OCI-LY7 (cell line): ENCODE measurements at places on chromosomes 1 and 21. TPM values are rescaled to one million over a fixed set of nuclear protein-coding genes. Genes with fewer than 3 reads are reported as not detected.

DNA sequence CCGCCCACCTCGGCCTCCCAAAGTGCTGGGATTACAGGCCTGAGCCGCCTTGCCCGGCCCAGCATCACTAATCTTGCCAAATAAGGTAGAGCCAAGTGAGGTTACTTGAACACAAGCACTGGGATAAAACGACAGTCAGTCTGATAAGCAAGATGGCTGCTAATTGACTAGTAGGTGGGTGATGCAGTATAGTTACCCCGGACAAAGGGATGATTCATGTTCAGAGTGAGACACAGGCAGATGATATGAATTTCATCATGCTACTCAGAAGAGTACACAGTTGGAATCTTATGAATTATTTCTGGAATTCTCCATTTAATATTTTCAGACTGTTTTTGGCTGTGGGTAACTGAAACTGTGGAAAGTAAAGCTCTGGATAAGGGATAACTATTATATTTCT is 178.4 kb downstream of the USP25 start:
- DNase-seq: no peak

Gene GORAB
- 15.0 and 15.8 TPM in 2 replicates for total RNA-seq

GRCh38 chr1:185132534-185132933 is 24.2 kb downstream of the TRMT1L start:
- no peak for DNase-seq

Gene PLA2G4A
- total RNA-seq: not detected in 2 replicates

- no peak for DNase-seq
Measured at GRCh38 chr1:207659545-207660153, 14.7 kb downstream of the CR1L start.

Gene SSU72
- total RNA-seq: 141 and 149 TPM in 2 replicates

DNA sequence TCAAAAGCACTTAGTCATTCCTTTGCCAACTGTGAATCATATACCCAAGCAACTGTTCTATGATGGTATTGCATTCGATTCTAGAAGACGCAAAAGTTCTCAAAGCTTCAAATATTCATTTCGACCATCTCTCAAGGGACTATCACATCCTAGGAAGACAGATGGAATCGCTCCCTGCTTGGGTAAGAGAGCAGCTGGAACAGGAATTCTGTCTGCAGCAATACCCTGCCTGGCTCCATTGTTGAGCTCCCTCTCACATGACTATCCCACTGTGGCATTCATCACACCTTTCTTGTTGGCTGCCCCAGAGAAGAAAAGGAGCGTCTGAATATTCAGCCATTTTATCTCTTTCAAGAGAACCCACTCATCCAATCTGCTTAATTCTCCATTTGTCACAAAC is 397.7 kb downstream of the NTNG1 start:
- no peak for DNase-seq

Gene BACE2
- not detected in 2 replicates for total RNA-seq

DNA sequence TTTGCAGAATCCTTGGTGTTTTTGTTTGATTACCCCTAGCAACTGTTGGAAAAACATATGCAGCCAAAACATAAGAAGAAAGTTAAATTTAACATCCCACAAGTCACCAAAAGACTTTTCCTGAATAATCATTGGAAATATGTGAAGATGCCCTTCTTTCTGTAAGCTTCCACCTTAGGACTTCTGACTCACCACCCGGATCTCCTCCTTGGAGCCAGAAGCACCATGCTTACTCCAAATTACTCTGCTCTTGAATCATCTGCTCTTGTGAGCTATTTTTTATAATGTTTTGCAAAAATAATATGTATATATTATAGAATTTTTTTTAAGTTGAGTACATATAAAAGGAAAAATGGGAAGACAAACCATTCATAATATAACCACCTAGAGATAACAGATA is 391.7 kb downstream of the KCTD3 start:
- DNase-seq: no peak

GRCh38 chr1:20626098-20626427 is 7.2 kb upstream of the PINK1 start:
- no peak for DNase-seq

Gene KIF17
- total RNA-seq: 0.74 and 1.1 TPM in 2 replicates

Gene KCNJ9
- not detected in 2 replicates for total RNA-seq
